Posterior cingulate gyrus (tissue), 11 donors: ENCODE measurements at places on chromosomes 2 and 18.

GRCh38 chr2:145765874-145766273, 1246.0 kb upstream of the ZEB2 start:
- DNase-seq: no peak

- DNase-seq: no peak
Measured at GRCh38 chr2:11097854-11098387, 57.3 kb upstream of the SLC66A3 start.

DNA sequence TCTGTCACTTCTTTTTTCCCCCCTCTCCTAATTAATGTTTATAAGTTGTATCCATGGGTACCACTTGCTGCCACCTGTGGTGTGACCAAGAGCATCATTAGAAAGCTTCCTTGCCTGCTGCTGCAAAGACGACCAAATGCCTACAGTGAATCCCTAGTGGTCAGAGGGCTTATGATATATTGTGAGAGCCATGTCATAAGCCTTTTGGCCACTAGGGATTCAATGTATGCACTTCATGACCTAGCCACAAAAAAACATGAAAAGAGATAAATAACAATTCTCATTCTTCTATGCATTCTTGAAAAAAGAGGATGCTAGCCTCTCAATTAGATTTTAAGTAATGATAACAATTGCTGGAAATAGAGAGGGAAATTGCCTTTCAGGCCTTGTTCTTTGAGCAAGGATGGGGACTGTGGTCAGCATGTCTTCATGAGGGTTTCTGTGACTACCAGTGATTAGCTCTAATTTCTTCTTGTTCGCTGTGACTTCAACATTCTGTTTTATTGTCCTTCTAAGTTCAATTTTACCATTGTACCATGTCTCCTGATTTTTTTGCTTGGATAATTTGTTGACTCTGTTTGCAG, 435.3 kb downstream of the TGIF1 start:
- DNase-seq: no peak

DNA sequence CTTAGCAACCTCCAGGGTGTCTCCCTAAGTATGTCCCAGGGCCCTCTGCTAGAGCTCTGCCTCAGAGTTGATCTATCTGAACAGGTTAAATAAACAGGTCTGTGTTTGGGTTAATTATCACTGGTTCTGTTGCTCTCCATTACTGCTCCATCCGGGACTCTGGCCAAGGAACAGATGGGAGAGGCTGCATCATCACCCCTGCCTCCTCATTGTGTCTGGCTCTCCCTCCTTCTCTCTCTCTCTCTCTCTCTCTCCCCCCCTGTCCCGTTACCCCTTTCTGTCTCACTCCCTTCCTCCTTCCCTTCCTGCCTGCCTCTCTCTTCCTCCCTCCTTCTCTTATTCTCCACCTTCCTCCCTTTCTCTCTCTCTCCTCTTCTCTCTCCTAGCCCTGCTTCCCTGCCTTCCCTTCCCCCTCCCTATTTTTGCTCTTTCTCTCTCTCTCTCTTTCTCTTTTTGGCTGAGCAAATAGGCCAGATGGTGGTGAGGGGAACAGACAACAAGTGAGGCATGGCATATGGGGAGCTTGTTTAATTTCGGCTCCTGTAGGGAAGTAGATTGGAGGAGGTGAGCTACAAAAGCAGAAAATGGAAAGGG, 62.1 kb downstream of the SETBP1 start:
- DNase-seq: peak; percentile 64

GRCh38 chr2:73838889-73839534, 10.3 kb downstream of the STAMBP start:
- no peak for DNase-seq

DNA sequence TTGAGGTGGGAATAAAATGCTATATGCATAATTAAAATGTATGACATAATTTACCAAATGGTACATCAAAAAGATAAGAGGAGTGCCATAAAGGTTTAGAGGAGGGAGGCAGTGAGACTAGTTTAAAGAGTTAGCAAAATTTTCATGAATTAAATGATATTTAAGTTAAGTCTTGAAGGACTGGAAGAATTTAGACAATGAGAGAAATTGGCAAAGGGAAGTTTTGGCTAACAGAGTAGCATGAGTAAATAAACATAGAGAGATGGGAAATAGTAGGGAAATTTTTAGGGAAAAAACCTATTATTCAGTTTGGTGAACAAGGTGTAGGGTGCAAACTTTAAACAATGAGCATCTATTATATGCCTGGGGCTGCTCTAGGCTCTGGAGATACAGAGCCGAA, 68.8 kb downstream of the CAVIN2 start:
- DNase-seq: no peak

DNA sequence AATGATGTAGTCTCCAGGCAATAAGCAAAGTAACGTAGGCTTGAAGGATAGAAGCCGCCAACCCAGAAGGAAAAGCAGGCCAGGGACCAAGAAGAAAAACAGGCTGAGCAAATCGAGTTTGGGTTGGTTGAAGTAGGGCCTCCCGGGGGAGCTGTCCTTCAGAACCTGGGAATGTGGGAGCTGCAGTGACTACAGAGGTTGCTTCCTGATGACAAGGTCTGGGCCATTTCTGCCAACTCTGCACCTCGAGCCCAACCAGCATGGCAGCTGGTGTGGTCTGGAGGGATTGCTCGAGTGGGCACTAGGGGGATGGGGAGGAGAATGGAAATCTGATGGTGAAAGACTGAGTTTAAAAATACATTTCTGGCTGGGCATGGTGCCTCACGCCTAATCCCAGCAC, 14.1 kb downstream of the ACMSD start:
- DNase-seq: no peak

- no peak for DNase-seq
Measured at GRCh38 chr2:182597570-182598295, 118.3 kb upstream of the DNAJC10 start.

DNA sequence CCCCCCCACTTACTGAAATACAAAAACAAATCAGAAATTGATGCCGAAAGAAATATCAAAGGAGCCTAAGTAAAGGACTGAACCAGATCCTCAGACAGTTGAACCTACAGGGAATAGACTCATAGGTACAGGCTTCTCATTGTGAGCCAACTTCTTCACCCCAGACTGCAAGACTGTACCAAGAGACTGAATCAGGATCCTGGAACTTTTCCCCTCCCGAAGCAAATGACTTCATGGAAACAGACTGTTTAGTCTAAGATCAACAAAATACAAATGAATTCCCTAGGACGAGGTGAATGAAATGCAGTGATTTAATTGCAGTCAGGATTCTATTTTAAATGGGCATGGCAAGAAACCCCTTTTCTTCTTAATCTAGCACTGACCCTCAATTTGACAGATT, 53.6 kb upstream of the RNF152 start:
- DNase-seq: no peak

DNA sequence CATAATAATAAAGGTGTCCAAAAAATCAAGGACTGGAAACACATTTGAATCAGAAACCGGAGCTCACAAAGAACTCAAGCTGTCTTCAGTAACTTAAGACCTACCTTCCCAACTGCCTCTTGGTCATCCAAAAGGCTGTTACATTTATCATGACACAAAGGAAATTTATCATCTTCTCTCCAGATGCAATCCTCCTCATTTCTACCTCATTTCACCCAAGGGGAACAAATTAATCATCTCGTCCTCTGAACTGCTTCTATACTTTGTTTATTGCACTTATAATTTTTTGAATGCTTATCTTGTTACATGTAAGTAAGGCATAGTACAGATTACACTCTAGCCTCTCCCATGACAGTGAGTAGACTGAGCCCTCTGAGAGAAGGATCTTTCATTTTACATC, 105.1 kb upstream of the RGPD4 start:
- no peak for DNase-seq

DNA sequence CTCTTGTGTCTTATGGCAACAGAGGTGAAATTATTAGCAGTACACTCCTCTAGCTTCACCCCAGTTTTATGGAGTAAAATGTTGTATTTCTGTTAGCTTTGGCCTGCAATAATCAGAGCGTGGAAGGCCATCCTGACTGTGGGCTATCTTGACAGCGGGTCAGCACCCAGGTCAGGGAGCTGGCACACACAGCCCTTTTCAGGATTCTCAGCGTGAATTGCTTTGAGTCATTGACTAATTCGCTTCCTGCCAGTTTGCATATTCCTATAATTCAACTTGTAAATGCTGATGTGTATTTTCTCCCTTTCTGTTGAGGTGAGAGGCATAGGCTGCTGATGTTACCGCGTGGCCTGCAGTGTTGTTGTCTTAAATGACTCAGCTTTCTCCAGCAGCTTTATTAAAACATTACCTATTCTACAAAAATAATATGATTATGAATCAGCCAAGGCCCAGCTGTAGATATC, 109.6 kb upstream of the EML6 start:
- DNase-seq: no peak

- DNase-seq: no peak
Measured at GRCh38 chr2:181970160-181970794, 15.4 kb upstream of the PPP1R1C start.

DNA sequence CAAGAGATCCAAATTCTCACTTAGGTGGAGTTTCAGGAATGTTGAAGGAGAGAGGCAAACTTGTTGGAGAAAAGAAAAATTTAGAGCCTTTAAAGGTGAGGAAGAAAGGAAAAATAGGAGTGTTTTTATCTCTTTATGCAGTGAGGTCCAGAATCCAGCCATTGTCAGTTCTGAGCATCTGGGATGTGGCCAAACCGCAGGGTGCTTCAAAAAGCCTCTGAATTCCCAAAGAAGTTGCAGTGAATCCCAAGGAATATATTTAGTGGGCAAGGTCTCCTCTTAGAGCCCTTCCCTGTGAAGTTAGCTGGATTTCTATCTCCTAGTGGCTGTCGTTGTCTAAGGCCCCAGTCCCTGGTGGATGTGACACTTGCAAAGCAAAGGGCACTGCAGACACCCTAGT, 51.2 kb downstream of the MTCL1 start:
- no peak for DNase-seq

DNA sequence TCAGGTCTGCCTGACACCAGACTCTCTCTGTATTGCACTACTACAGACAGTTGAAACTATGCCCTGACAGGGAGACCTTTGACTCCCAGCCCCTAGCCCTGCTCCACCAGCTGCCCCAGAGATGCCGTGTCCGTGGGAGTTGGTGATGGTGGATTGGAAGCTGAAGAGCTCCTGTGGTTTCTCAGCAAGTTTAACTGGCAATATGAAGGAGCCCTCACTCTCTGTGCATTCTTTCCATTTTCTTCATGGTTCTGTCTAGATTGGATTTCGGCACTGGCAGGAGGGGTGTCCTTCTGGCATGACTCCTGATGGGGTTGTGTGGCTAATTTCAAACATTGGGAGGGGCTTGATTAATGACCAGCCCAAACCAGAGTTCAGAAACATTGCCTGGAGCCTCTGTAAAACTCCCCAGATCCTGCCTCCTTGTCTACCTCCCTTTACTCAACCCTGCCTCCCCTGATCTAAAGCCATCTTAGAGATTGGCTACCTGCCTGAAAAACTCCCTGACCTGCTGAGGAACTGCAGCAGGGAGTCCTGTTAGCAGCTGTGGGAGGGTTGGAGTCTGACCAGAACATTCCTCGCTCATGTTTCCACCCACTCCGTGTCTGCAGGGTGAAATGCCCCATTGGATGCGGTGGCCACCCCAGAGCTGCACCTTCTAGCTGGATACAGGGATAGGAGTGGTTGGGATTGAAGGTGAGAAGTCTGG, 206.9 kb upstream of the SPRED2 start:
- DNase-seq: no peak

DNA sequence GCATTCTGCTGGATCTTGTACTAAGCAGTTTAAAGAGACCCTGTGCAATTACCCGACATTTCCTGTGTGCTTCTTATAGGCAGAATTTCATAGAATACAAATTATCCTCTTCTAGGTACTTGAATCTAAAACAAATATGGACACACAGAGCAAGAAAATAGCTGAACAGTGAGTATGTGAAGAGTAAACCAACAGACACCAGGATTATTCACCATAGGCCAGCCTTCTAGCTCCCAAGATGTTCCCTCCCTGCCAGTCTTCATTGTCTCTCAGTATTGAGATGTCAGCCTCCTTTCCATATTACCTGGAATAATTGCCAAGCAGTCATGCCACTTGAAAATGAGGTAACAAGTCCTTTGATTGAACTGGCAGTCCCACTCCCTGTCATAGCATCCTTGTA, 187.1 kb downstream of the PTPRM start:
- no peak for DNase-seq

DNA sequence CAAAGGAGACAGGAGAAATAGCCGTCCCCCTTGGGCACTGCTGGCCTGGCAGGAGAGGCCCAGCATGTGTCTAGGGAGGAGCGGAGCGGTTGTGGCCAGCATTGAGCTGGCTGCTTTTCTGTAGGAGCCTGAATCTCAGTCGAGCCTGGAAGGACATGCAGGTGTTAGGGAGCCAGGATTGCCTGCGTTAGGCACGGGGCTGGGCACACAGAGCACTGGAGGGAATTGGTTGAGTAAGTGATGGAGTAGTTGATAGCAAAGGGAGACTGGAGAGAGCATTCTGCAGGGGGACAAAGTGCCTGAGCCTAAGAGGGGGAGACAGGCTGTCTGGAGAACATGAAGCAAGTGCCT, 22.8 kb downstream of the ASAP2 start:
- DNase-seq: no peak

- DNase-seq: no peak
Measured at GRCh38 chr2:191573216-191573615, 104.7 kb upstream of the NABP1 start.

GRCh38 chr2:150485871-150486538, 1.5 kb downstream of the RND3 start:
- peak; percentile 64 for DNase-seq

- no peak for DNase-seq
Measured at GRCh38 chr2:113041871-113042270, 10.8 kb downstream of the IL36B start.

DNA sequence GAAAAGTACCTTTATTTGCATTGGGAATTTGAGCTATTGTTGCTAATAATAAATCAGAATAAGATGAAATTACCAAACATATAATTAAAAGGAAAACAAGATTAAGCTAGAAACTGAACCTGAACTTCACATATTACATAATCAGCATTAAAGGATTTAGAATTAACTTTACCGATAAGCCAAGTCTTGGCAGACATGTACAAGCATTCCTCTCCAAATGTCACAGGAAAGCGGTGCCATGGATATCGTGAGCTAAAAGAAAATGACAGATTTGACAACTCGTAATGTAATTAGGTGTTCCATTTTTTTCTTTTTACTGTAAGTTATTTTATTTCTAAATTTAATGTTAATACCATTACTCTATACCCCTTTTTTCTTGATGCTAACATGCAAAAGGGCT, 55.1 kb upstream of the CD302 start:
- no peak for DNase-seq

DNA sequence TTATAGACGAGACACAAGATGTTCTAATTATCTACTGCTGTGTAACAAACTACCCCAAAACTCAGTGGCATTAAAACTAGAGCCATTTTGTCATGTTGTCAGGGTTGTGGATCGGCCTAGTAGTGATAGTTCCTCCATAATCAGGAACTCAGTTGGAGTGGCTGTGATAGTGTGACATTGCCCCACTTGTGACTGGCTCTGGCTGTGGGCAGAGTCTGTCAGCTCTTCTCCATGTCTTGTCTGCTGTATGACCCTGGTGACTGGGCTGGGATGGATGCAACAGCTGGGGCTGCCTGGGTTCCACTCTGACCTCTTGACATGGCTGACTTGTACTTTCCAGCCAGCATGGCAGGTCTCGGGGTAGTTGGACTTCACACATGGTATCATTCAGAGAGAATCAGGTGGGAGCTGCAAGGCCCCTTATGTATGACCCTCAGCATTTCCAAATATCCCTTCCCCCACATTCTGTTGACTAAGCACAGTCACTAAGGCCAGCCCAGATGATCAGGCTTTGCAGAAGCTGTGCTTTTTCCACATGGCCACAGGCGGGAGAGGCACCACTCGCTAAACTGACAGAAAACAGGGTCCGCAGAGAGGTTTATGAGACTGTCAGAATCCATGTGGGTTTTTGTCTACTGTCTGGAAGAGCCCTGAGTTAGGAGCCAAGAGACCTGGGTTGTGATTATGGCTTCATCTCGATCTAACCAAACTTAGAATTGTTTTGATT, 50.3 kb downstream of the SETBP1 start:
- DNase-seq: no peak
